ENCODE measurements at places on chromosomes 11 and 22.

- no peak for DNase-seq
These were observed 83.2 kb upstream of the POU2AF2 start for GRCh38 chr11:111162305-111162704.

- no peak for DNase-seq
These were observed 152.4 kb downstream of the NTM start for GRCh38 chr11:131522851-131523250.

DNA sequence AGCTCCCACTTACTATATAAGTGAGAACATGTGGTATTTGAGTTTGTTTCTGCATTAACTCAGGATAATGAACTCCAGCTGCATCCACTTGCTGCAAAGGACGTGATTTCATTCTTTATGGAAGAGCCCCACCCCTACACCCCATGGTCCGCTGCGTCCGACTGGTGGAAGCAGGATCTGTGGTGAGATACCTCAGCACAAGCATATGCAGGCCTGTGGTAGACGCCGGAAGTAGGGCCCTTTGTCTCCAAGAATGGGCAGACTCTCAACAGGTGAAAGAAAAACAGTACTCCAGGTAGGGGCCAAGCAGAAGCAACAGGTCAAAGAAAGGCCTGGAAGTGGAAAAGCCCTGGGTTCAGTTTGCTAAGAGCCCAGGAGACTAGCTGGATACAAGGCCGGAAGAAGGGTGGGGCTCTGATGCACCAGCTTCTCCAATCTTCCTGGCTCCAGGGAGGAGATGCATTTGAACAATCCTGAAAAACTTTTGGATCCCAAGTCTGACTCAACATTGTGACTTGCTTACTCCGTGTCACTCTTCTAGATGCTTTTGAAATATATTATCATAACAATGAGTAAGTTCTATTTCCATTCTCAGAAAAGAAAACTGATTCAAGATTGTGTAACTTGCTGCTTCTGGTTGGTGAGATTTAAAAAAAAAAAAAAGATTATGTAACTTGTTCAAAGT, 30.4 kb downstream of the NEAT1 start:
- DNase-seq = no peak

DNA sequence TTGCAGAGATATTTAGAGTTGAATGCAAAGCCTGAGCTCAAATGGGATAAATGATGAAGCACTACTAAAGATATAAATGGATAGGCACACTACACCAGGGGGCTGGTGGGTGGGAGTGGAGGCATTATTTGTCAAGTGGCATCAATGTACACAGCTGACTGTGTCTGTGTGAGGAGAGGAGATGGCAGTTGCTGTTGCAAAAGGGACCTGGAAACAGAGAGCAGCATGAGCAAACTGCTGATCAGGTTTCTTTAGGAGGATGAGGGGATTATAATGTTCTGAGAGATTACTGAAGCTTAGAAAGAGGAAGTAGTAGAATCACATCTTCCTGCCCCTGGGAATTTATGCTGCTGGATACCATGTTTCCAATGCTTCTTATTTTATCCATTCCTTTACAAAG, 39.4 kb upstream of the LIN7C start:
- no peak for DNase-seq

GRCh38 chr11:117945047-117945810, 16.0 kb upstream of the TMPRSS13 start:
- no peak for DNase-seq

DNA sequence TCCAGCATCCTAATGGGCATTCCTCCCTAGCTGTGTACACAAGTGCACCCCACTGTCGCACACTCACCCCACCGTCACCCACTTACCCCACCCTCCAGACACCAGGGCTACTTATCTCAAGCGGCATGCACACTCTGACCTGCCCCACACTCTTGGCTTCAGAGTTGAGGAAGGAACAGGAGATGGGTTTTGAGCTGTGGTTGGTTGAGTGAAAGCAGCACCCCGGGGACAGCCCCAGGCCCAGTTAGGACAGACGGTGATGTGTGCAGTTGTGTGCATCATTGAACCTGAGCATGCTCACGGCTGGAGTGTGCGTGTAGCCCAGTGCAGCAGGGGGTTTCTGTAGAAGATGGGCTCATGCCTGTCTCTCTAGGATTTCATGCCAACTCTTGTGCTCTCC, 32.5 kb downstream of the AHNAK start:
- no peak for DNase-seq

DNA sequence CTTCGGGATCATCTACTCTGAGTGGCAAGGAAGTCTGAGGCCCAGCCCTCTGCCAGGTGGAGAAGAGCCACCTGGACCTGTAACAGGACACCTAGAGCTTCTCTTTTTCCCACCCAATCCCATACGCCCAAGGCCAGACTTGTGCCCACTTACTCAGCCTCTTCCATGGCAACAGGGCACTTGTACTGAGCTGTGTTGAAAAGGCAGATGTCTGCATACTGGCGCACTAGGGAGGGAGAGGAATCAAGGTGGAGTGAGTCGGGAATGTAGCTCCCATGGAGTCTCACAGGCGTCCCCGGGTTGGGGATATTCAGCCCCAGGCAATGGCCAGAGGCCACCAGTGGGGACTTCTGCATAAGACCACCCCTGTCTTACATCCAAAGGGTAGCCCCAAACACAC, 36.1 kb downstream of the TPBGL start:
- DNase-seq = no peak

DNA sequence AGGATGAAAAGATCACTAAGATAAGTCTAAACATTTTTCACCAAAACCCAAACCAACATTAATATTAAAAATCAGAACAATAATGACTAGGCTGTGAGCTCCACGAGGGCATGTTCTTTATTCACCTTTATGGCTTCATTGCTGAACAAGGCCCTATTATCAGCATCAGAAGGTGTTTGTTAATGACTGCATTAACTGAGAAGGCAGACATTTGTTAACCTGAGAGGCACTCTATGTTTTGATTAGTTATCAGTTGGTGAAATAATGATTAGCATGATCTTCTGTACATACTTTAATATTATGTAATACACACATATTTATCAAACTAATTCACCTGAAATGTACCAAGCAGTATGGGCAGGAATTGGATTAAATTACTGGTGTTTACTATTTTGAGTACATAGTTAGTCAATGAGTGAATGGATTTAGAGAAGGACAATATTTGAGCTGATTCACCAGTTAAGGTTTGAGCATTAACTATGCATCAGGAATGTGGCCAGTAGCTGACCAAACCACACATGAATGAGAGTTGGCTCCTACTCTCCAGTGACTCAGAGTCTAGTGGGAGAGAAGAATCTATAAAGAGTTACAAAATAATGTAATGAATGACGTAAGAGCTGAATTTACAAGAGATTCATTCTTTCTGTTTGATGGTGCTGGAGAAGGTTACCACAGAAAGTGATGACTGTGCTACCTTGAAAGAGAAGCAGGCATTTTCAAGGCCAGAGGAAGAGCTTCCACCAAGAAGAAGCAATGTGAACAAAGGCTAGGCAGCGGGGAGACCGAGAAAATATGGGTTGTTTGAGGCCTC, 6.7 kb downstream of the IL18 start:
- no peak for DNase-seq

- no peak for DNase-seq
These were observed 8.6 kb upstream of the THY1 start for GRCh38 chr11:119431523-119431922.

- DNase-seq = no peak
These were observed at the start of gene WT1 for GRCh38 chr11:32435511-32435941. Gene WT1, minus strand, starts transcription at chr11:32435539.

- DNase-seq = no peak
These were observed 4.0 kb downstream of the CCDC88B start for GRCh38 chr11:64343767-64344559.
